ENCODE measurements at places on chromosomes 16 and 17. TPM values are rescaled to one million over a fixed set of nuclear protein-coding genes. Genes with fewer than 3 reads are reported as not detected.

SF3B3 gene
- polyA plus RNA-seq, result 67.5 TPM

LAT gene
- 2.0 TPM for polyA plus RNA-seq

ELMO3 gene
- polyA plus RNA-seq, result 0.72 TPM

KRT32 gene
- polyA plus RNA-seq, result not detected

SYNGR3 gene
- 1.4 TPM for polyA plus RNA-seq

CA7 gene
- not detected for polyA plus RNA-seq

ST6GALNAC2 gene
- 4.2 TPM for polyA plus RNA-seq

CACNB1 gene
- 6.4 TPM for polyA plus RNA-seq

TRPV2 gene
- polyA plus RNA-seq, result 5.2 TPM

NACA2 gene
- polyA plus RNA-seq, result not detected

NEUROD2 gene
- not detected for polyA plus RNA-seq

MAF gene
- 4.3 TPM for polyA plus RNA-seq

OTOA gene
- polyA plus RNA-seq, result 0.07 TPM

TPPP3 gene
- 64.6 TPM for polyA plus RNA-seq

FZD2 gene
- polyA plus RNA-seq, result 2.4 TPM

KRT20 gene
- polyA plus RNA-seq, result 0.14 TPM

KRT24 gene
- polyA plus RNA-seq, result 0.16 TPM

TLCD2 gene
- polyA plus RNA-seq, result 1.5 TPM

TBC1D3D gene
- not detected for polyA plus RNA-seq

HES7 gene
- 0.25 TPM for polyA plus RNA-seq

TBC1D28 gene
- polyA plus RNA-seq, result not detected

RHBDL3 gene
- 40.0 TPM for polyA plus RNA-seq

All from right cardiac atrium (tissue), 5 donors.